ENCODE measurements at places on chromosomes 6 and 20.

DNA sequence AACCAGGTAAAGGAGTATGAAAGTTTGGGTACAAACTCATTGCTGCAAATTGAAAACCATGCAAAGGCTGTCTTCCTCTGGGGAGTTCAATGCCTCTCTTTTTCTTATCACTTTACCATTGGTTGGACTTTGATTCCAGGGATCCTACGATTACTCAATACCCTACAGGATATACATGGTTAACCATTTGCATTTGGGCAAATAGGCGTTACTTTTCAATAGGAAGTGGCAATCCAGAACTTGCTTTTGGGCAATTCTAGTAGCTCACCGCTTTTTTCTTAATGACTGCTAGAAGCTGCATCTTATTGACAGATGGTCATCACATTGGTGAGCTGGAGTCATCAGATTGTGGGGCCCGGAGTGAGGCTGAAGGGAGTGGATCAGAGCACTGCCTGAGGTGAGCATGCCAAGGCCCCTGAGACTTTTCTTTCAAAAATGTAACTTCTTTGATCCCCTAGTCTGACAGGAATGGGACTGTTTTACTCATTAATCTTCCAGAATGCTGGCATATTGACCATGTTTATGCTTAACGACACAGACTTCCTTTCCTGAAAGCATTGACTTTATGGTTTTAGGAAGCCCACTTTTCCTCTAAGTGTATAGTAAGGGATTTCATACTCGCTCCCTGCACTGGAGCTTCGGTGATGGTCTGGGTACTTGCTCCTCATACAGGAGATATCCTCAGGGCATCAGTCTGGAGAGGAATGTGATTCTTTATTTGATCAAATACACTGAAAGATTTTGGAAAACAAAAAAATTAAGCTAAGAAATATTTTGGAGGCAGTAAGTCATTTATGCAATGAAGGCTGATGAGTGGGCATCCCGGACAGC, at the start of gene CCR6:
Gene CCR6, plus strand, starts transcription at position 270 of the 831 bp plus-strand sequence. CDS start 13,039 bp downstream, outside the sequence.
- no peak for DNase-seq

- DNase-seq, result no peak
Observed at GRCh38 chr6:170221753-170222400, 69.0 kb downstream of the DLL1 start.

DNA sequence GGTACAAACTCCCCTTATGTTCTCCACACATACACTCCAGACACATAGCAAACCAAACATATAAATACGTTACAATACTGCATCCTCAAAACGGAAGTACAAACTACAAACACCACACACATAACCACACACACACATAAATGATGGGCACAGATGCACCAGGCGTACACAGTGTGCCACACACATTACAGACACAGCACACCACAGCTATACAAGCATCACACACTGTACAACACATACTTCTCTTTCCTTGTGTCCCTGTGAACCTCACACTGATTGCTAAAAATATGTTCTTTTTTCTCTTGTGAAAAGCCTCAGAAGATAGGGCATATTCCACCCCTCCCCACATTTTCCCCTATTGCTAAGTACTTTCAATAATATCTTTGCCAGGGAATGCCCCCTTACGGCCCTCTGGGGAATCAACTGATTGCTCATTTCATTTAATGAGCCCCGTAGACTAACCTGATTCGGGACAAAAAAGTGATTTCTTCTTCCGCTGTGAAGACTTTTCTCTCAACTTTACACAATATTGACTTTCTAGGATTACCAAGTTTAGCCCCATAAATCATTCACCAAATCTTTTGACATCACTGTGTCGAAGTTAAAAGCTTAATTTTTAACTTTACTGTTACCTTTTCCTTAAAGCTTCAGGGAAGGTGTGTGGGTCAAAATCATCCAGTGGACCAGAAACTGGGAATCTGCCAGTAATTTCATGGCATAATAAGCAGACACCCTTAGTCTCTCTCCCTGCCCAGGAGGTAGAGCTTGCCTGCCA, at the start of gene SLC17A1:
Gene SLC17A1, minus strand, starts transcription at position 521 of the 775 bp plus-strand sequence. CDS start 1,495 bp downstream, outside the sequence.
- peak; percentile 87 for DNase-seq

DNA sequence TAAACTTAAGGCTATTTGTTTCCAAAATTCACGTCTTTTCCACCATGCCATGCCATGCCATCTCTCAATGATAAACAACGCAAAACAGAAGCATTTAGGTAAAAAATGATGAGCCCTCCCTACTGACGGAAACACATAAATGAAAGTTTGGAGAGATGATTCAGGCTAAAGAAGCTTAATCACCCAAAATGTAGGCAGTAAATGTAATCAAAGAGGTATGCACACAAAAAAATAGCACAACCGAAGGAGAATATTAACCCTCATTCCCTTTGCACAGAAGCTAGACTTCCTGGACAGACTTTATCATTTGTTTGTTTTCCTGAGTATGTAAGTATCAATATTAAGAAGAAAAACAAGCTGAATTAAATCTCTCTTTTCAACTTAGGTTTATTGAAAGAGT, 28.8 kb downstream of the DCDC2 start:
- DNase-seq, result peak; percentile 79

DNA sequence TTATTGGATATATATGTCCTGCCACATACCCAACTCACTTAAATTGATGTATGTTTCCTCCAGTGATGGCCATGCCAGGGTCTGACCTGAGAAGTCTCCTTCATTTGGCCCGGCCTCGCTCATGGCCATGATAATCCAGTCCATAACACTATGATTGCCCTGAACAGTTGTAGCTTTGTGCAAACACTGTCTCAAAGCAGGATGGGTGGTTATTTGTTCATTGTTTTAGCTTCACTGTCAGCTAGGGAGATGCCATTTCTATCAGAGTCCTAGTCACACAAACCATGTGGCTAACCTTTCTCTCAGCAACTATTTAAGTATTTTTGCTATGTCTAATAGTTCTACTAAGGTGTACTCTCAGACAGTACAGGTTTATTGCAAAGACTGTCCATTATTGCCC, 47.6 kb upstream of the ZNF337 start:
- DNase-seq, result no peak

- peak; percentile 52 for DNase-seq
Observed at GRCh38 chr6:162371121-162371520, 356.4 kb downstream of the PRKN start.

GRCh38 chr6:139713900-139714506, 339.6 kb upstream of the CITED2 start:
- DNase-seq, result peak; percentile 14

GRCh38 chr6:15426395-15426794, 180.5 kb downstream of the JARID2 start:
- no peak for DNase-seq

DNA sequence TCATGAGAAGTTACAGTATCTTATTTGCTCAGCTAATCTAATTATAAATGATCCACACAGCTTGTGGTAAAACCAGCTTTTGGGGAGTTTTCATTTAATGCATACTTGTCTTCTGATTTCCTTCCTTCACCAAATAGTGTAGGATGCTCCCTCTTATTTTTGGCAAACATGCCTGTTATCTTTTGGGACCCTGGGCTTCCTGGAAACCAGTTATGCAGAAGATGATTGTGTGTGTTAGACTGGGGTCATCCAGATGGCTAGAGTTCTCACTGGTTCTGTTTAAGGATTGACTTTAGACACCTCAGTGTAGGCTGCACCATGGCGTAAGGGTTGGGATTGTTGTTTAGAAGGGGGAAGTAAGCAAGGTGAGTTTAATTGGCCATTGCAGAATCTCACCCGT, 61.3 kb downstream of the PTPN1 start:
- DNase-seq, result no peak

GRCh38 chr20:5737966-5738365, 12.2 kb upstream of the SHLD1 start:
- no peak for DNase-seq

DNA sequence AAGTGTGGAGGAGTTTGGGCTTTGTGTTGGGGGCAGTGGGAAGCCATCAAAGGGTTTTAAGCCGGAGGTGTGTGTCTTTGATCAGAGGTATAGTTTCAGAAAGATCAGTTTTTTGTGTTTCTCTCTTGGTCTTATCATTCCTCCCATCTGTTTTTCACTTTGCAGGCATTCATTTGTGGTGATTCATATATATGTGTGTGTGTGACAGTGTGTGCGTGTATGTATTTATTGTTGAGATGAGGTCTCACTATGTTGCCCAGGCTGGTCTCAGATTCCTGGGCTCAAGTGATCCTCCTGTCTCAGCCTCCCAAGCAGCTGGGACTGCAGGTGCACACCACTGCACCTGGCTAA, 11.1 kb upstream of the SERINC3 start:
- DNase-seq, result peak; percentile 42

- no peak for DNase-seq
Observed at GRCh38 chr6:113171882-113172281, 685.3 kb upstream of the MARCKS start.

GRCh38 chr6:18247002-18247401, 17.3 kb downstream of the DEK start:
- DNase-seq, result no peak

GRCh38 chr6:107617341-107617932, 127.5 kb downstream of the SOBP start:
- DNase-seq, result peak; percentile 19

GRCh38 chr20:22257912-22258311, 326.5 kb downstream of the FOXA2 start:
- DNase-seq, result no peak

DNA sequence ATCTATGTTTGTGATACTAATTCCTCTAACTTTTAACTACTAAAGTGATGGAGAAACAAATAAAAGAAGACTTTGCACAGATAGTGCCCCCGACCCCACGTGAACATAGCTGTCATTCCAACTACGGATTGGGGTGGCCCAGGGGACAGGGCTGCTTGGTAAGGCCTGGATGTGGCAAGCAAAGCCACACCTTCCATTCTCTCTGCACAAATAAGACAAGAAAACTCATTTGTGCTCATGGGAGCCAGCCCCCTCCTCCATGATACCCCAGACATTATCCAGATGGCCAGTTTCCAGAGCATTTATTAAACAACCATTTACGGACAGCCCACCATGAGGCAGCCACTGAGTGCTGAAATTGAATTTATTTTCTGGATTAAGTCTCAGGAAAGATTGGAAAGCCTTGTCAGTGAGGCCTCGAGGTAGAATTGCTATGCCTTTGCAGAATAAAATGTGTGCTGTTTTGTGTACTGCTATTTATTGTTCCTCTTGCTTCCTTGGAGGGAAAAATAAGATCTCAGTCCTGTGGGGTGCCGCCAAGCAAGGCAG, 151.2 kb downstream of the UNC5CL start:
- DNase-seq, result no peak

- DNase-seq, result no peak
Observed at GRCh38 chr6:16855460-16855859, 94.2 kb upstream of the ATXN1 start.

GRCh38 chr6:166938704-166939103, 17.6 kb downstream of the RNASET2 start:
- DNase-seq, result no peak

- DNase-seq, result peak; percentile 86
Observed at GRCh38 chr6:45654673-45655072, 276.9 kb upstream of the SUPT3H start.

- DNase-seq, result no peak
Observed at GRCh38 chr20:16710781-16711180, 19.0 kb upstream of the SNRPB2 start.

DNA sequence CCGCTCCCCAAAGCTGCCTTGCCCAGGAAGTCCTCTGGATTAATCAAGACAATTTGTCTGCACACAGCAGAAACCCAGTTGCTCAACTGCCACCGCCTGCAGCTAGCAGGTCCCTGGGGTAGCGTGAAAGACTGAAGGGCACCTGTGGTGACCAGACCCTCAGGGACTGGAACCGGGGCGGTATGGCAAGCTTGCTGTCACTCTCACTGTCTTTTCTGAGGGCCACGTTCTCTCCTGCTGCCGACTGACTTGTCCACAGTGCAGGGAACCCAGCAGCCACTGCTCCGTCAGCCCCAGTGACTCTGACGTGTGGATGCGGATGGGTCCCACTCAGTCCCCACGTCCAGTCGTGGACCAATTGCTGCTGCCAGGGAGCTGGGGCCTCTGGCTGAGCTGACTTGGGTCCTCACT, 72.8 kb upstream of the PMEPA1 start:
- DNase-seq, result no peak

DNA sequence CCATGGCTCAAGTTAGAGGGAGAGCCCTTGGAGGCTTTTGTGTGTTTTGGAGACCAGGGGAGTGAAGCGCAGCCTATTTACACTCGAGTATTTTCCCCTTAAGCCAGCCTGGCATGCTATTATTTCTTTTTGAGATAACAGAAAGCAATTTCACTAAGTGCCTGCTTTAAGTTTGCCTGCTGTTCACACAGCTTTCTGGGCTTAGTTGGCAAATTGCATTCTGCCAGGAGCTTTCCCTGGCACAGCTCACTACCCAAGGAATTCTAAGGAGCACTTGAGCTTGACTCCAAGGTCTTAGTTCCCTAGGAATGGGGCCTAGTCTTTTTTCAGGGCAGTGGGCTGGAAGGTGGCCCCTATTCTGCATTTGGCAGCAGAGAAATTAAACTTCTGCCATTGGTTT, 19.0 kb upstream of the ASXL1 start:
- no peak for DNase-seq

GRCh38 chr6:116218172-116218633, 35.7 kb downstream of the TSPYL4 start:
- DNase-seq, result peak; percentile 24

DNA sequence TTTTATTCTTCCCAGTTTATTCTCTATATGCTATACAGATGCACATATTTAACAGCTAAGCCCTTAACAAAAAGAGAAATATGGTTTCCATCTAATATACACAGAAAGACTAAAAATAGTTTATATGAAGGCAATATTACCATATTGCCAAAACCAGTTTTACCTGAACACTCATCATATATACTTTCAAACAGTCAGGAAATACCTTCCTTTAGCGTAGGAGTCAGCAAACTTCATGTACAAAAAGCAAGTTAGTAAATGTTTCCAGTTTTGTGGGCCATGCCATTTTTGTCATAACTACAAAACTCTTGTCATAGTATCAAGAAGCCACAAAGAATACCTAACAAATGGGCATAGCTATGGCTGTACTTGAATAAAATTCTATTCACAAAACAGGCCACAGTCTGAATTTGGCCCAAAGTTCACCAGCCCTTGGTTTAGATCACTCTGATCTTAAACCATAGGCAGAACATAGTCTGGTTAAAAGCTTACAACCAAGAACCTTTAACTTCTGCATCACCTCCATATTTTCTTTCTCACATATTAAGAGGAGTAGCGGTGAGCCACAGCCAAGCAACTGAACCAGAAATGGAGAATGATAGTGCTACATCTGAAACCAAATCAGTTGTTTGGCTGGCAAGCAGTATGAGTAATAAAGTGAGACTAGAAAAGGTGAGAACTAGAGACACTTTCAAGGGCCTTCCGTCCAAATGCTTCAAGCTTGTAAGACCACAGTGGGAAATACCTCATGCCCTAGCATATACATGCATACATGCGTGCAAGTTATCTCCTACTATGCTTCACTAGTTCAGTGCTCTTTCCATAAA, 116.6 kb downstream of the PTPRK start:
- DNase-seq, result no peak

DNA sequence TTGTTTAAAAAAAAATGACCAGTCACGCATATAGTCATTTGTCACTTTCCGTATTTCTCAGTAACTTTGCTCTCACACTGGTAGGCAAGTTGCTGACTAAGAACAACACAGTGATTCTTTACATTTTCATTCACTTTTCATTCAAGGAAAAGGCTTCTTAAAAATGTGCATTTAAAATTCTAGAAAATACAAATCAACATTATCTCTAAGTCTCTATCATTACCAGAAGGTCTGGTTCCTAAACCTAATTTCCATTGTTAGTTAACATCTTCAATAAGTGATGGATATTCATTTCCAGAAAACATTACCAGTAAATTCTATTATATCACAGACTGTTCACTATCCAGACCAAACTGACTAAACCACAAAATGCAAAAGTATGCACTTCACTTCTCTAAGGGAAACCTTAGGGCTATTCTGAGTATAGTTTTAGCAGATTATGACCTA, 115.3 kb downstream of the AHI1 start:
- no peak for DNase-seq

Data from kidney tubule cell (primary cell).